ENCODE measurements at places on chromosomes 12 and 14. TPM values are rescaled to one million over a fixed set of nuclear protein-coding genes. Genes with fewer than 3 reads are reported as not detected.

PKP2 gene
- polyA plus RNA-seq = 28.8 TPM

DNA sequence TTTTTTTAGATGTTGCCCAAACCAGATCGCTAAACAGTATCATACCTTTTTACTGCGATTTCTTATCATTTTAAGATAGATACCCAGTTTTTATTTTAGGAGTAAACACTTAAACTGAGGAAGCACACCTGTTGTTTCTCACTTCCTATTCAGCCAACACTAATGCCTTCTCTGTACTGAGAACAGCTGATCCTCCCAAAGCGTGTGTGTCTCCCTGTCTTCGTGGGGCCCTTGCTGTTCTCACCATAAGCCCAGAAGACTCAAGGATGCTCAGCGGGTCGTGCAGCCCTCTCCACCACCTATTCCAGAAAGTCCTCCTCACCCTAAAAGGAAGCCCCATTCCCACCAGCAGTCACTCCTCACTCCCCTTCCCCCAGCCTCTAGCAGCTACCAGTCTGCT is 14.8 kb downstream of the PPP2R5C start:
- DNase-seq = no peak

- DNase-seq = no peak
Measured at GRCh38 chr12:47808574-47809365, 10.9 kb downstream of the HDAC7 start.

DNA sequence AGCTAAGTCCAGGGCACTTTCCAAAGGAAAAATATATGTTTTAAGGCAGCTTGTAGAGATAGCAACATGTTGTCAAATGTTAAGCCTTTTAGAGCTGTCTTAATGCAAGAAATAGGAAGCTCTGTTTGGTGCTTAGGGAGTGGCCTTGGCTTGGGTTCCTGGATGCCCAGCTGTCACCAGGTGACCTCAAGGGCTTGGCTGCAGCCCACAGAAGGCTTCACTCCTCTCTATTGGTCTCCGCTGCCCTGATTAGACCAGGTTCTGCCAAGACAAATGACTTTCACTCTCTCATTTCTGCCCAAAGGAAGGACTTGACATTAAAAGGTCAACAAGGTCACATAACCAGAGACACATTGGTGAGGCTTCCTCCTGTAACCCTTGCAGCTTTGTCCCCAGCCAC is 76.8 kb downstream of the WSCD2 start:
- no peak for DNase-seq

- no peak for DNase-seq
Measured at GRCh38 chr14:35229792-35230089, 62.4 kb upstream of the PSMA6 start.

- DNase-seq = no peak
Measured at GRCh38 chr14:27391331-27391730, 793.5 kb upstream of the NOVA1 start.

SPATA7 gene
- polyA plus RNA-seq = 27.5 TPM

- DNase-seq = no peak
Measured at GRCh38 chr14:52443506-52443905, 108.8 kb downstream of the TXNDC16 start.

- DNase-seq = no peak
Measured at GRCh38 chr12:111447571-111448265, 42.0 kb downstream of the SH2B3 start.

Data from renal cortex interstitium (tissue), 15 donors.